ENCODE measurements at places on chromosomes 3 and 15. TPM values are rescaled to one million over a fixed set of nuclear protein-coding genes. Genes with fewer than 3 reads are reported as not detected.

GRCh38 chr3:186569779-186570095, 783 bp upstream of the DNAJB11 start:
- no peak for DNase-seq

GRCh38 chr3:46882377-46883053, 5.0 kb downstream of the PTH1R start:
- DNase-seq, result no peak

GRCh38 chr15:32872621-32873283, 154.9 kb downstream of the GREM1 start:
- DNase-seq, result no peak

GRCh38 chr3:115549071-115549470, 74.2 kb upstream of the GAP43 start:
- DNase-seq, result no peak

- DNase-seq, result no peak
Observed at GRCh38 chr3:21599890-21600289, 151.1 kb downstream of the ZNF385D start.

GRCh38 chr3:10688126-10688525, 127.9 kb upstream of the SLC6A11 start:
- no peak for DNase-seq

DNA sequence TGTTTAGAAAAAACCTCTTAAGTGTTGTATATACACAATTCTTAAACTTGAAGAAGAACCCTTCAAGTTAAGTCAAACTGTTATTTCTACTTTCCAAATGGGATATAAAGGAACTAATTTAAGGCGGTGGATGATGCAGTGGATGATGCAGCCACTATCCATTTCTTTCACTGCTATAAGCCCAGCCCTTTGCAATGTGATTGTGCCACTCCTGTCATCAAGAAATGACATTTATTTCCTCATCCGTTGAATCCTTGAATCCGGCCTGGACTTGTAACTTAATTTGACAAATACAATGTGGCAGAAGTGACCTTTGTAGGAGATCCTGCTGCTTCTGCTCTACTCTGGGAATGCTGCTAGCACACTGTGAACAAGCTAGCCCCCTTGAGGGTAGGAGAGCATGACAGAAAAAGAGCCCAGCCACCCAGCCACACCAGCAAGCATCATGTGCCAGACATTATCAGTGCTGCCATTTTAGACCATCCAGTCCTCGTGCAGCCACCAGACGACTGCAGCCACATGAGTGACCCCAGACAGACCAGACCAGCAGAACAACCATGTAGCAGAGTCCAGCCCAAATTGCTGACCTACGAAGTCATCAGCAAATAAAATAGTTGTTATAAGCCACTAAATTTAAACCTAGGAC, 47.4 kb downstream of the UACA start:
- no peak for DNase-seq

DNA sequence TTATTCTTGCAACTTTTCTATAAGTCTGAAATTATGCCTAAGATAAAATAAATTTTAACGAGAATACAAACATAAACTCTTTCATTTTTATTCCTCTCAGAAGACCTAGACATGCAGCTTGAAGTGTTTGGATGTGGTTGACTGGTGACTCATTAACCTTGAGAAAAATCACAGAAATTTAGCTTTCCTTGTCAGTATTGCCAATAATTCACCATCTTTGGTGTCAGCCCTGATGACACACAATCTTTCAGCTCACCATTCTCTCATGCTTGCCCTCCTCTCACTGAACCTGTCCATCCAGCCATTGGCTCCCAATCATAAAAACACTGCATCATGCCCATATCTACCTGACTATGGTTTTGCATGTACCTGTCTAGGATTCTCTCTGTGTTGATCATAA, 22.6 kb upstream of the TNFAIP8L3 start:
- DNase-seq, result no peak

DNA sequence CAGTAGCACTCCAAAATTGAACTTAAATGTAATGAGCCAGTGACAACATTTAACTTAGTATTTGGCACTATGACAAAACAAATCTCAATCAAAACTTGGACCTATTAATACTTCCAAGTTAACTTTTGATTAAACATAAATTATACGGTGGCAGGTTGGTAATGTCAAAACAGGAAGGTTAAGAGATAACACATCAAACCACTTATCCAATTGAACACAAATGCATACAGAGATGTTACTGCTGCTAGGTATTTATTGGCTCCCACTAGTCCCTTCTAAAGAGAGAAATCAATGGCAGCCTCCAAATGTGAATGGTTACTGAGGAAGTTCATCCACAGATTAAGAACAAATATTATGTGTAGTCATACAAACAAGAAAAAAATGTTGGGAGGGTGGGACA, 1.8 kb downstream of the GSK3B start:
- DNase-seq, result no peak

DNA sequence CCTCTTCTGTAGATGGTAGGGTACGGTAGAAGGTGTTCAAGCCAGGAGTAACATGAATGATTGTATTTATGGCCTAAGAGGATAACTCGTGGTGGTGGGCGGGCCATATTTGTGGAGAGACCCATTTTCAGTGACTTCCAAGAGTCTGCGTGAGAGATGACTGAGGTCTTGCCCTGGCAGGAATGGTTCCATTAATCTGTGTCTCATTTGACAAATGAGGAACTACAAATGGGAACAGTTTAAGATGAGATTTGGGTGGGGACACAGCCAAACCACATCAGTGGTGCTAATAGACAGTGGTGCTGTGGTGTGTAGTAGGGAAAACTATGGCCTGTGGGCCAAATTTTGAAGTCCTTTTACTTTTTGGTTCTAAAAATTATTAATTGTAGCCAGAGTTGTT, 47.1 kb downstream of the FLNB start:
- no peak for DNase-seq

MOBP gene
- not detected for polyA plus RNA-seq

SUCNR1 gene
- polyA plus RNA-seq, result 0.07 TPM

LSAMP gene
- polyA plus RNA-seq, result not detected

PRTG gene
- polyA plus RNA-seq, result not detected

TIMP4 gene
- not detected for polyA plus RNA-seq

IL17RB gene
- polyA plus RNA-seq, result 0.81 TPM

UBE2E1 gene
- 27.8 TPM for polyA plus RNA-seq

PLA2G4E gene
- not detected for polyA plus RNA-seq
